ENCODE measurements at places on chromosomes 5 and 9. TPM values are rescaled to one million over a fixed set of nuclear protein-coding genes. Genes with fewer than 3 reads are reported as not detected.

DNA sequence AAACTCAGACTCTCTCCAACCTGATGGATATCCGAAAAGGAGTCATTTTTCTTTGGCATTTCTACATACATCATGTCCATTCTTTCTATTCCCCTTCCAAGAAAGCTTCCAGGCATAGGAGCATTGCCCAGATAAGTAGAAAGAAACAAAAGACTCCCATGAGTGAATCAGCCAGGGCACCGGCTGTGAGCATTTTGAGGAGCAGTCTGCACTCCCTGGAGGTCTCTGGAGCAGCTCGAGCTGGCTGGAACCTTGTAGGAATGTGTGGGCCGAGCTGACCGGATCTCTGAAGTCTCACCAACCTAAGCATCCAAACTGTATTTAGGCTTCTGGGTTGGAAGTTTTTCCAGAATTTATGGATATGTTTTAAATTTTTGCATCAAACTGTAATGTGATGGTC, 161.4 kb upstream of the TRPC7 start:
- H3K4me3 ChIP-seq, result no peak overlapping the region
- H3K27me3 ChIP-seq, result no peaks in the 10 kb centered on the region
- no peak for DNase-seq
- no peaks in the 10 kb centered on the region for H3K36me3 ChIP-seq
- no peak overlapping the region for H3K27ac ChIP-seq
- H3K4me1 ChIP-seq, result no peaks in the 10 kb centered on the region

GRCh38 chr5:181088289-181088688, 42.7 kb downstream of the OR2V1 start:
- no peak overlapping the region for H3K4me3 ChIP-seq
- no peak overlapping the region for H3K27ac ChIP-seq
- H3K27me3 ChIP-seq, result no peaks in the 10 kb centered on the region
- H3K36me3 ChIP-seq, result no peaks in the 10 kb centered on the region
- no peaks in the 10 kb centered on the region for H3K4me1 ChIP-seq

Gene RNF183
- not detected for total RNA-seq

Gene SEMA4D
- 24.2 TPM for total RNA-seq

Gene DOCK8
- 19.8 TPM for total RNA-seq

Gene NACC2
- total RNA-seq, result 10.4 TPM

Gene SPATA31C1
- not detected for total RNA-seq

Gene EIF4E1B
- total RNA-seq, result not detected

Gene LCN15
- total RNA-seq, result not detected

Gene WDR38
- not detected for total RNA-seq

Data from esophagus squamous epithelium (tissue), 5 donors.